ENCODE measurements at places on chromosomes 11 and 22.
A peak's percentile ranks its signal among the peaks of the same experiment; 100 is the strongest.

GRCh38 chr11:61826930-61827570 lies 1.1 kb upstream of the FADS2 start:
- DNase-seq: no peak

GRCh38 chr11:67372993-67373647 lies at the start of gene CLCF1:
Gene CLCF1 (minus strand): TSS chr11:67373598. CDS start chr11:67373539, 59 bp downstream.
- no peak for DNase-seq

DNA sequence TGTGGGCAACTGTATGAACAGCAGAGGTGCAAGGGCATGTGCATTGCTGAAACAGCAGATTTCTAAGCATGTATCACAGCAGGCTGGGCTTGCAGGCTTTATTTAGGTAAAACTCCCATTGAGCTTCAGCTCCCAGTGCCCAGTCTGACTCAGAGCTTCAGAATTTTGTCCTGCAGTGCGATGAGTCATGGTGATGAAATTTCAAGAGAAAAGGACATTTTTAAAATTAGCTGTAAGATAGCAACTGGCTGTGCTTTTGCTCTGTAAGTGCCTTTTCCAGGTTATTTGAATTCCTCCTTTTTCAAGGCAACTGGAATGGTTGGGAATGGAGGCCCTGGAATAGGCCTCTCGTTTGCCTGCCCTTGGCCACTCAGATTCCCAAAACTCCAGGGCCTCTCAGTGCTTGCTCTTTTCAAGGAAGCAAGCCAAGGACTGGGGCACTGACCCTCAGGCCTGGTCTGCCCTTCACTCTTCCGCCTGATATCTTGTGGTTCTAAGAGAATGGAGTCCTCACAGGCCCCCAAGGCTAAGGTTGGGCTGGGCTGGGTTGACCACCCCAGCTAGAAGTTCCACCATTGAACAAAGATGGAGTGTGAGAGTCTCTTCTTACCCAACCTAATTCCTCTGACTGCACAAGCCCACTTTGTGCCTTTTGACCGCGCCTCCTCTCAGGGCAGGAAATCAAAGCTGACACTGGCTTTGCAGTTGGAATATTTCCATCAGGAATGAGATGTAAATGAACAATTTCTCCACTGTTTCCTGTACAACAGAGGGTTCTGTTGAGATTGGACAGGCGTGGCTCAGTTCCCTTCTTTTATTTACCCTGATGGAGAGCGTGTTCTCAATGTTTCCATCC lies 59.5 kb upstream of the PRSS23 start:
- DNase-seq: peak; percentile 2

DNA sequence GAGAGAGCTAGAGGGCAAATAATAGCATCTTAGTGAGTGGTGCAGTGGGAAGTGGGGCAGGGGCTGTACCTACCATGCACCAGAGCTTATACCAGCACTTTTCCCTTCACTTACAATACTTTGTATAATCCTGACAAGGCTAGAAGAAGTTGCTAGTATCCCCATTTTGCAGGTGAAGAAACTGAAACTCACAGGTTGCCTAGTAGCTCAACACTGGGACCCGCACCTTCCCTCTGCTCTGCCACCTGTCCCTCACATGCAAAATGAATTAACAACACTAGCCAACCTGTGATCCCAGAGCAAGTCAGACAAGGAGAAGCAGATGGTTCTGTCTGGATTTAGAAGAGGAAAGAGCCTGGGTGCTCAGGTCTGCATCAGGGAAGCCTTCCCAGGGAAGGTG lies 510.4 kb downstream of the BUD13 start:
- DNase-seq: no peak

DNA sequence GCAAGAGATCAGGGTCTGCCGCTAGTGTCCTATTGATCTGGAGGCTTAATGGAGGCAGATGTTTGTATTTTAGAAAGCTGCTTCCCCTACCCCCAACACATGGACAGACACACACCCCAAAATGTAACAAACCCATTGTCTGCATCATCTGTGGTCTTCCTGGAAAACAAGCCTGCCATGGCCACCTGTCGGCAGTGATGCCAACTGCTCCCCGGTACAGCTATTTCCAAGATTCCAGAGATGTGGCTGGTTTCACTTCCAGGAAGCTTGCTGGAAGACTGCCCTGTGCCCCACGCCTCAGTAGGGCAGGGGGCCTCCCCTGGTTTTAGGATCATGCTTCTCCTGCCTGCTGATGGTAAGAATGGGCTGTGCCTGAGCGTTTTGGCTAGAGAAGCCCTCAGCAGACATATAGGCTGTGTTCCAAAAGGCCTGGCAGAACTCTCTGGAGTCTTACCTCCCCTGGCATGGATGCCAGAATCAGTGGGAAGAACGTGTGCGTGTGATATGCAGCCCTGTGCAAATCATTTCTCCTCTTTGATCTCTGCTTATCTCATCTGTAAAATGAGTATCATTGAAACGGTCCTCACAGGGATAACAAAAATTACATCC lies 108.6 kb downstream of the FBXO7 start:
- no peak for DNase-seq

- no peak for DNase-seq
These were observed at the start of gene ANKK1 for GRCh38 chr11:113387605-113388211. Gene ANKK1 (plus strand): TSS chr11:113387779. CDS start chr11:113387885, 106 bp downstream.
